ENCODE measurements at places on chromosomes 11 and 22. TPM values are rescaled to one million over a fixed set of nuclear protein-coding genes. Genes with fewer than 3 reads are reported as not detected.

PNPLA3 gene
- total RNA-seq, result 5.3 TPM

OR5L2 gene
- not detected for total RNA-seq

NAGA gene
- 45.7 TPM for total RNA-seq

HOATZ gene
- total RNA-seq, result not detected

DBX1 gene
- total RNA-seq, result not detected

CRYBB3 gene
- not detected for total RNA-seq

C11orf52 gene
- total RNA-seq, result not detected

WBP2NL gene
- 0.60 TPM for total RNA-seq

DDTL gene
- 0.59 TPM for total RNA-seq

KDM4E gene
- not detected for total RNA-seq

C22orf42 gene
- not detected for total RNA-seq

FUT4 gene
- 6.1 TPM for total RNA-seq

DEUP1 gene
- total RNA-seq, result not detected

CATSPER1 gene
- not detected for total RNA-seq

ISX gene
- not detected for total RNA-seq

OR52A1 gene
- total RNA-seq, result not detected

SLC16A8 gene
- total RNA-seq, result not detected

MMP8 gene
- total RNA-seq, result 1.5 TPM

NDUFS3 gene
- total RNA-seq, result 66.2 TPM
